Activated T-helper 1 cell treated with Interleukin-2 at 50 U/mL for 16 hours (primary cell): ENCODE measurements at places on chromosomes 1 and 21.

GRCh38 chr1:84795966-84796600 lies 96.9 kb downstream of the LPAR3 start:
- DNase-seq: no peak

- DNase-seq: no peak
These were observed 355.6 kb upstream of the ST6GALNAC5 start for GRCh38 chr1:76511558-76512179.

GRCh38 chr1:18458133-18459092 lies 22.3 kb upstream of the KLHDC7A start:
- DNase-seq: no peak

DNA sequence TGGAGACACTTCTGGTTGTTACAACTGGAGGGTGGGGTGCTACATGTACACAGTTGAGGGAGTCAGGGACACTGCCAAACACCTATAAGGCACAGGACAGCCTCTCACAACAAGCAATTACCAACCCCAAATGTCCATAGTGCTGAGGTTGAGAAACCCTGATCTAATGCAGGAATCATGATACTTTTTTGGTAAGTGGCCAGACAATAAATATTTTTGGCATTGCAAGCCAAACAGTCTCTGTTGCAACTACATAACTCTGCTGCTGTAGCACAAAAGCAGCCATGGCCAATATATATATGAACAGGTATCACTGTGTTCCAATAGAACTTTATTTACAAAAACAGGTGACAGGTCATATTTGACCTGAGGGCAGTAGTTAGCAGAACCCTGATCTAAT lies 177.5 kb downstream of the ASTN1 start:
- DNase-seq: no peak

- DNase-seq: peak; percentile 23
These were observed 6.2 kb downstream of the E2F2 start for GRCh38 chr1:23524716-23525401.

DNA sequence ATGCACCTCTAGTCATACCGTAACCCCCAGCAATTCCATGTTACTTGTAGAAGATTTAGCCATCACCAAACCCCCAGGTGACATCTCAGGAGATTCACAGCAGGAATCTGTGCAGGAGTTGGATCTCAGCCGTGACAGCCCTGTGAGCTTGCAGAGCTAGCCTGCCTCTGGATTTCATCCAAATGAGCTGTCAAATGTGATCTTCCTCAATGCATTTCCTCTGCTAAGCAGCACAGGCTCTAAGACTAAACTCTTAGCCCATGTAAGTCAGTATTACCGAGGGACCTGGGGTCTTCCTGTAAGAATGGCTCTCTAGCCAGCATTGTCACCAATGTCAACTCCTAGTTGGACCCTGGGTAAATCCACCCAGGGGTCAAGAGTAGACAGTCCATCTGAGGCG lies 41.7 kb downstream of the UMODL1 start:
- DNase-seq: no peak

- no peak for DNase-seq
These were observed 34.4 kb downstream of the C21orf91 start for GRCh38 chr21:17784604-17785402.

DNA sequence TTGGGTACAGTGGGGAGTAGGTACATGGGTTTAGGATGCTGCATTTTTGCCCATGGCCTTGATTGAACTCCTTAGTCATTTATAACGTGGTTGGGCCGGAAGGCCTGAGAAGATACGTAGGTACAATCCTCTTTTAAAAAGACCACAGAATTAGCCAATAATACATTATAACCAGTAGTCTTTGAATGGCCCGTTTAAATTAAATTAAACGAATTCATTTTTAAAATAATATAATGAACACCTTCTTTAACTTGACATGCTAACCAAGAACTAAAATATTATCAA lies 20.1 kb upstream of the ADAR start:
- DNase-seq: no peak
